Right renal cortex interstitium (tissue), 3 donors: ENCODE measurements at places on chromosomes 3 and 15. TPM values are rescaled to one million over a fixed set of nuclear protein-coding genes. Genes with fewer than 3 reads are reported as not detected.
A peak's percentile ranks its signal among the peaks of the same experiment; 100 is the strongest.

GRCh38 chr3:122406198-122406597, 9.7 kb downstream of the WDR5B start:
- DNase-seq = no peak

GRCh38 chr15:86317384-86317740, 237.7 kb downstream of the AGBL1 start:
- DNase-seq = no peak

GP9 gene
- 2.2 TPM for polyA plus RNA-seq

RASL12 gene
- 5.9 TPM for polyA plus RNA-seq

DNA sequence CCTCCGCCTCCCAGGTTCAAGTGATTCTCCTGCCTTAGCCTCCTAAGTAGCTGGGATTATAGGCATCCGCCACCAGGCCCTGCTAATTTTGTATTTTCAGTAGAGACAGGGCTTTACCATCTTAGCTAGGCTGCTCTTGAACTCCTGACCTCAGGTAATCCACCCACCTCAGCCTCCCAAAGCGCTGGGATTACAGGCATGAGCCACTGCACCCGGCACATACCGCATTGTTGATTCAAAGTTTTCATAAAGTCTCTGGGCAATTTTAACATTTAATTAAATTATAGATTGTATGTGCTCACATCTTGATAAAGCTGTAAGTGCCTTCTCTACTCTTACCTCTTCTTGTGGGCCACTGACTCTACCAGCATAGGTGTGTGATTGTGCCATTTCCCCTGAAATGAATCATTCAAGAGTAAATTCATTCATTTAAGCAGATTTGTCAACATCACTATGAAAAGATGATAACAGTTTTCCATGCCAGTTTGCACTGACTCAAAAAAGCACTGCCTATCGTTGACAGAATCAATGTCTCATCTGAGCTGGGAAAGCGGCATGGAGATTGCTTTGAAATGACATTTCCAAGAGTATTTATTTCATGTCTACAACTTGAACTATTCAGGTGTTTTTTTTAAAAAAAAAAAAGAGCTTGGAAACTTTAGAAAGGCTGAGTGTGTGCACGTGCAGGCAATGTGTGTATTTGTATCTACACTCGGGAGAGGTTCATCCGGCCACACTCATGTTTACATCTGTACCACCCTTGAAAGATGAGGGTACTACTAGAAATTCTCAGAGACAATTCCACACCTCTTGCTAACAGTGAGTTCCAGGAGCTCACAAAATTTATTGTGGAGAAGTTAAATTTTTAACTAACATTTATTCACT, 3.5 kb downstream of the BCL2A1 start:
- DNase-seq = no peak

DNA sequence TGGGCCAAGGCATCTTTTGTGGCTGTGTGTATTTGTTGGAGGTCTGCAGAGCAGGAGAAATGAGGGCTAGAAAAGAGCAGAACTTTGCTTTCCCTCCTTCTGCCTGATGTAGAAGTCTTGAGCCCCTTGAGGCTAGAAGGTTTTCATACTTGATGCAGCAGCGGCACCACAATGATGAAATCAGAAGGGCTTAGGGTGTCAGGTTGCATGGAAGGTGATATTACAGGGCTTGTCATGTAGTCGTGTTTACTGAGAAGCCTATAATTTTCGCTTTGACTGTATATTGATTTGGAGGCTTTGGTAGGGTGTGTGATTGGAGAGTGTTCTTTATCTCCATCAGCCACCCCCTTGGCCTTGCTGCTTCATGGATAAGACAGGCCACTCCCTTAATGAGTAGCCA, 339.8 kb downstream of the THSD4 start:
- no peak for DNase-seq

- no peak for DNase-seq
These were observed 40.3 kb upstream of the NDUFB4 start for GRCh38 chr3:120555657-120556509.

GRCh38 chr15:58583171-58583908, 151.5 kb downstream of the LIPC start:
- no peak for DNase-seq

DNA sequence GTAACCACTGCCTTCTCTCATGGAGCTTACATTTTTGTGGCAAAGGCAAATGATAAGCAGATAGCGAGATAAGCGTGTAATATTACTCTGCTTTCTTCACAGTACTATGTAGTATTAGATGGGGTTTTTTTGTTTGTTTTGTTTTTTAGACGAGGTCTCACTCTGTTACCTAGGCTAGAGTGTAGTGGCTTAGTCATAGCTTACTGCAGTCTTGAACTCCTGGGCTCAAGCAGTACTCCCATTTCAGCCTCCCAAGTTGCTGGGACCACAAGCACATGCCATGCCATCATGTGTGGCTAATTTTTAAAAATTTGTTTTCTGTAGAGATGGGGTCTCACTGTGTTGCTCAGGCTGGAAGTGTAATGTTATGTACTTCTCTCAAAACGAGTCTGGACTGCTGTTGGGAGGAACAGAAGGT, 22.9 kb downstream of the MBNL1 start:
- no peak for DNase-seq

DNA sequence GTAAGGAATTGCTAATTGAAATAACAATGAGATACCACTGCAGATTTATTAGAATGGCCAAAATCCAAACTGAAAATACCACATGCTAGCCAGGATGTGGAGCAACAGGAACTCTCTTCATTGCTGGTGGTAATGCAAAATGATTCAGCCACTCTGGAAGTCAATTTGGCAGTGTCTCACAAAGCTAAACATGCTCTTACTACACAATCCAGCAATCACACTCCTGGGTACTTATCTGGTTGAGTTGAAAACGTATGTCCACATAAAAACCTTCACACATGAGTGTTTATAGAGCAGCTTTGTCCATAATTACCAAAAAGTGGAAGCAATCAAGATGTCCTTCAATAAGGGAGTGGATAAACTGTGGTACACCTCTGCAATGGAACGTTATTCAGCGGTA, 113.3 kb downstream of the SMAD6 start:
- no peak for DNase-seq

GRCh38 chr15:74202452-74203401, at the start of gene STRA6:
STRA6 (minus strand) TSS chr15:74202787; CDS start chr15:74202267, 520 bp downstream.
- DNase-seq = no peak

SLC28A1 gene
- polyA plus RNA-seq = 5.3 TPM

GRCh38 chr3:160810362-160811236, 54.6 kb downstream of the PPM1L start:
- DNase-seq = no peak

DNA sequence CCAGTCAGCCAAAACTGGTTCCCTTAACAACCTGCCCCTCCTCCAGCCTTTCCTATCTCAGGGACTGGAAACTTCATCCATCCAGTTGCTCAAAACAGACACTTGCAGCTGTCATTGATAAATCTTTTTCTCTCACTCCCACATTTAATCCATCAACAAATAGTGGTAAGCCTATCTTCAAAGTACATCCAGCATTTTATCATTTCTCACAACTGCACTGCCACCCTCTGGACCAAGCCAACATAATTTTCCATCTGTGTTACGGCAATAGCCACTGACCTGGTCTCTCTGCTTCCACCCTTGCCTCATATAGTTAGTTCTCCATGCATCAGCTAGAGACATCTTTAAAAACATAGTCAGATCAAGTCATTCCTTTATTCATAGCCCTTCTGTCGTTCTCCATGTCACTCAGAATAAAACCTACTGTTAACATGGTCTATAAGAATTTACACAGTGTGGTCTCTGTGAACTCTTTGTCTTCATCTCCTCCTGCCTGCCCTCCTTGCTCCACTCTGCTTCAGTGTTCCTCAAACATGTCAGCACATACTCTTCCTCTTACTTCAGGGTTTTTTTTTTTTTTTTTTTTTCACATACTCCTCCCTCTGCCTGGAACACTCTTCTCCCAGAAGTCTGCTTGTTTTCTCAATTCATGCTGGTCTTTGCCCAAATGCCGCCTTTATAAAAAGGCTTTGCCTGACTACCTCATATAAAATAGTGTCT, 102.5 kb upstream of the COL6A5 start:
- DNase-seq = peak; percentile 17

DNA sequence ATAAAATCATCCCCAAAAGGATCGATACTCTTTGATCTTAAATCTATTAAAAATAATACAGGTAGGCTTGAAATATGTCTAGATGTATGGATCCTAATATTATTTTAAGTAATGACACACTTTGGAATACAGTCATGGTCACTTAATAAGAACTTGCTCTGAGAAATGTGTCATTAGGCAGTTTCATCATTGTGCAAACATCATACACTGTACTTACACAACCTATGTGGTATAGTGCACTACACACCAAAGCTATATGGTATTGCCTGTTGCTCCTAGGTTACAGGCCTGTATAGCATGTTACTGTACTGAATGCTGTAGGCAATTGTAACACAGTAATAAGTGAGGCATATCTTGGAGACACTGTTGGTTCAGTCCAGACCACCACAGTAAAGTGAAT, 307.1 kb downstream of the RAP2B start:
- DNase-seq = no peak

DNA sequence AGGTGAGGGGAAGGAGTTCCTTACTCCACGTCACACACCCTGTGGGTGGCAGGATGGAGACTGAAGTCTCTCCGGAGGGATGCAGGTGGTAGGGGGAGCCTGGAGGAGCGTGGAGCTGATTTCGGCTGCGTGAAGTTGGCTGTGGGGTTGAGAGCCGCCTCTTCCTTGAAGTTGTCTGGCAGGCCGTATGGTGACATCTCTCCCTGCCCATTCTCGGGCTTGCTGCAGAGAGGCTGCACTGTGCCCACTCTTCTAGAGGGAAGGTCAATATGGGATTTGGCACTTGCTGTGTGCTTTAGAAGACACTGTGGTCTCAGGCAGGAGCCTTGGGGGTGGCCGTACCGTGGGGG, 13.4 kb upstream of the FBLN2 start:
- DNase-seq = no peak

- DNase-seq = no peak
These were observed 37.0 kb downstream of the FEM1B start for GRCh38 chr15:68314563-68314962.

- DNase-seq = no peak
These were observed 65.6 kb downstream of the SLC6A6 start for GRCh38 chr3:14467814-14468620.

GRCh38 chr3:94928921-94929320, 866.1 kb downstream of the NSUN3 start:
- DNase-seq = no peak

PDE8A gene
- 40.6 TPM for polyA plus RNA-seq

DNA sequence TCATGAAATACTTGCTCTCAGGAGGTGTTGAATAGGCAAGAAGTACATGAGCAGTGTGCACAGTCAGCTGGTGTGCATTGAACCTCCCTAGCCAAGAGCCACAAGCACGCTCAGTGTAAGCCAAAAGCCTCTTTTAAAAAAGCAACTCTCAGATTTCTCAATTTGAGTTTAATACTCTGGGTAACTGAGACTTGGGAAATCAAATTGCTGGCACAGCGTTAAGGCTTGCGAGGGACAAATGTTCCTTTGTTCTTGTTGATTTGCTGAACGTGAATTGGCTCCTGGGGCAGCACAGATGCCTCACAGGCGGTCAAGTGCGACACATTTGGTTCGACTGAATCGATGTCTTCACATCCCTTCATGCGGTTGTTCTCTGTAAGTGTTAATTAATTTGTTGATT, at the start of gene FAM240A:
FAM240A (plus strand) TSS at position 202 of the 400 bp plus-strand sequence; CDS start at position 361, 159 bp downstream.
- no peak for DNase-seq

GRCh38 chr3:43388915-43389314, 102.6 kb downstream of the SNRK start:
- DNase-seq = no peak

GRCh38 chr3:183554377-183554776, 1.1 kb downstream of the KLHL6 start:
- no peak for DNase-seq

RTP3 gene
- polyA plus RNA-seq = not detected

GRM2 gene
- 0.43 TPM for polyA plus RNA-seq

- DNase-seq = no peak
These were observed 204.9 kb downstream of the CADPS start for GRCh38 chr3:62670351-62670750.

ATP10A gene
- 2.9 TPM for polyA plus RNA-seq

ZBTB20 gene
- 4.2 TPM for polyA plus RNA-seq

DNA sequence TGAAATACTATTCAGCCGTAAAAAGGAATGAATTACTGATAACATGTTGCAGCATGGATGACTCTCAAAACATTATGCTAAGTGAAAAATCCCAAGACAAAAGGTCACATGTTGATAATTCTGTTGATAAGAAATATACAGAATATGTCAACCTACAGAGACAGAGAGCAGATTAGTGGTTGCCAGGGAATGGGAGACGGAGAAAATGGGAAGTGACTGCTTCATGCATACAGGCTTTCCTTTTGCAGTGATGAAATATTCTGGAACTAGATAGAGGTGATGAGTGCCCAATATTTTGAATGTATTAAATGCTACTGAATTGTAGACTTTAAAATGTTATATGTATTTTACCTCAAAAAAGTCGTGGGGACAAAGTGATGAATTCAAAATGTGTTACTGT, 56.2 kb downstream of the ABHD2 start:
- no peak for DNase-seq

CASR gene
- 21.2 TPM for polyA plus RNA-seq

DNA sequence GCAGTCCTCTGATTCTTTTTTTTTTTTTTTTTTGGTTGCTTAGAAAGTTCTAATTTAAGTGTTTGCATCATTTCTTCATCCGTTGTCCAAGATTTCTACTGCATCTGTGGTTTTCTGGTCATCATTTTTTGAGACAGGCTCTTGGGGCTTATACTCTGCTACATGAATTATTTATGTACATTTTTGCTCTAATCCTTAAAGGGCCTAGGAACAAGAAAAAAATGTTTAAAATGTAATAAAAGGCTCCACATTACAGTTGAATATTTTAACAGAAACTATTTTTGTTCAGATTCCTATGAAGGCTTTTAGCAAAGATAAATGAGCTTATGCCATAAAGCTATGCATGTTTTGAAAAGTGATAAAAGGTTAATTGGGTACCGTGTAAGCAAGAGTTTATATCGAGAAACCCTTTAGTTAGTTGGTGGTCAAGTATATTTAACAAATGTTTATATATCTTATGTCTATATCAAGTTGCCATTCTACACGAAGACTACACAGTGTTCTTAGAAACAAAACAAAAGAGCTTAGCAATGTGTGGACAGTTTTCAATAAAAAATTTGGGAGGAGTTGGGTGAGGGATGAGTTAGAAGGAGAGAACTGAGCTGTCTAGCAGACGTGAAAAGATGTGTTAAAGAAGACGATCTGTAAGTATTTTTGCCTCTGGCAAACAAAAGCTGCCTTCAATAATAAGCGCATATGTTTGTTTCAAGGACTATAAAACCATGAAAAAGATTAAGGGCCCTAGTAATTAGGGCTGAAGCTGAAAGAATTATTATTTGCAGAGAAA, 563.6 kb upstream of the NAALADL2 start:
- no peak for DNase-seq

- no peak for DNase-seq
These were observed 50.1 kb downstream of the MAGI1 start for GRCh38 chr3:65988411-65989180.

- DNase-seq = no peak
These were observed 27.6 kb downstream of the TBC1D2B start for GRCh38 chr15:78049691-78050440.

RTP1 gene
- not detected for polyA plus RNA-seq

- no peak for DNase-seq
These were observed 225.6 kb upstream of the ATP11B start for GRCh38 chr3:182567700-182568099.
